ENCODE measurements at places on chromosomes 5 and 9.

DNA sequence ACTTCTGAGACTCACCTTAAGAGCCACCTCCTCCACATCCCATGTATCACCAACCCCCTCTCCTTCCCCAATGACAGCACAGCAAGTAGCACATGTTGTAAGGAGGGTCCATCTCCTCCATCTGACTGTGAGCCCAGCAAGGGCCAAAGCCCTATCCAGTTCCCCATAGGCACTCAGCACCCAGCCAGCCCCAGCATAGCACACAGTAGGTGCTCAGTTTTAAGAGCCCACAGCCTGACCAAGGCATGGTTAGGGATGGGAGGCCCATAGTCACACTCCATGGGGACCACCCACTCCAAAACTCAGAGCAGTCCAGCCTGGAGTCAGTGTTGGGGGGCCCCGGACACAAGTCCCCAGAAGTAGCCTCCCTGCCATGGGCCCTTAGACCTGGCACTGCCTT, 205.7 kb downstream of the CDK5RAP2 start:
- DNase-seq, result no peak

- DNase-seq, result no peak
These were observed 1.6 kb upstream of the SETX start for GRCh38 chr9:132356324-132356924.

DNA sequence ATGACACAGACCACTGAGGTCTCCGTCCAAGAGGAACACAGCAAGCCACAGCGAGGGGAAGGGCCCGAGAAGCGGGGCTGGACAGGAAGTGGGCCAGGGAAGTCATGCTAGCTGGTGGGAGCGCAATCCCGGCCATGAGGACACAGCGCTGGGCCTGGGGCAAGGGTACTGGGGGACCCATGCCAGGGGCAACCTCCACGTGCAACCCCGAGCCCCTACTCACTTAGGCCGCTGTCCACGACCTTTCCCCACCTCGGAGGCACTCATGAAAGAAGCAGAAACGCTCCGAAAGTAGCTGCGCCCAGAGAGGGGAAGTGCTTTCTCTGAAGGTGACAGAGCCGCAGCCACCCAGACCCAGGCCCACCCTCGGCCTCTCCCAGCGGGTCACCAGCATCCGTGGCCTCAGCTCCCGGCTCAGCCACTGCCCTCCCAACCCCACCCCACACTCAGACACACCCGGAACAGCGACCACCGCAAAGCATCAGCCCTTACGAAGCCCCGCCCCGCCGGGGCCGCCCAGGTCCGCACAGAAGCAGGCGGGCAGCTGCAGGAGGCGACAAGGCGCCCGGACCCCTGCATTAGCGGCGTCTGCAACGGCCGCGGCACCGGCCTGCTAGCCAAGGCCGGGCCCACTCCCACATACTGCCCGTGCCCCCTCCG, 782 bp downstream of the BICD2 start:
- peak; percentile 34 for DNase-seq

DNA sequence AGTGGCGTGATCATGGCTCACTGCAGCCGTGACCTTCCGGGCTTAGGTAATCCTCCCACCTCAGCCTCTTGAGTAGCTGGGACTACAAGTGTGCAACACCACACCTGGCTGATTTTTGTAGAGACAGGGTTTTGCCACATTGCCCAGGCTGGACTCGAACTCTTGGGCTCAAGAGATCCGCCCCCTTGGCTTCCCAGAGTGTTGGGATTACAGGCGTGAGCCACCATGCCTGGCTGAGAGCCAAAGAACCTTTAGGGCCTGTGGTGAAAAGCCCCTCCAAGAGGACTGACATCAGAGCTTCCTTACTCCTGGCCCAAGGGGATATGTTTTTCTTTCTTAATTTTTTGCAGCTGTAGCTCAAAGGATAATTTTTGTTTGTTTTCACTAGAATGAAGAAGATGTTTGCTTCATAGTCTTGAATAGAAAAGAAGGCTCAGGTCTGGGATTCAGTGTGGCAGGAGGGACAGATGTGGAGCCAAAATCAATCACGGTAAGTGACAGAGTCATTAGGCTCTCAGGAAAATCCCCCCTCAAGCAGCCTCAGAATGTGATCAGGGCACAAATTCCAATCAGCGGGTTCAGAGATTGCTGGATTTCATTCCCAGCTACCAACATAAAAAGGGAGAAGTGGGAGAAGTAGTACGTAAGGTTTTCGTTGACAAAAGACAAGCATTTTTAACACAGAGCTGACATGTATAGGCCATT, 77.1 kb downstream of the GOLPH3 start:
- no peak for DNase-seq

DNA sequence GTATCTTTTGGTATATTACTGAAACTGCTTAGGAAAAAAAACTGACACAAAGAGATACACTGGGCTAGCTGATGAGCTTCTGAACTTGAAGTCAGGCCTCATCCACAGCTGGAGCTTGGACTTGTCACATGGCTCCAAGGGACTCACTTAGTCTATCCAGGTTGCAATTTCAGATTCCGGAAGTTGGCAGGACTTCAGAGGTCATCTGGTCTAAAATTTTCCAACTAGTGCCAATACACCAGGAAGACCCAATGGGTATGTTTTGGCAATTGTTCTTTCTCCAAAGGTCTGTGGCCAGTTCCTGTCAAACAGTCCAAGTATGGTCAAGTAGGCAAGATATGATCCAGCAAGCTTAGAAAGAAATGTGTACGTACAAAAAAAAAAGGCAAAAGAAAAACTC, 36.7 kb downstream of the MRPS27 start:
- no peak for DNase-seq

DNA sequence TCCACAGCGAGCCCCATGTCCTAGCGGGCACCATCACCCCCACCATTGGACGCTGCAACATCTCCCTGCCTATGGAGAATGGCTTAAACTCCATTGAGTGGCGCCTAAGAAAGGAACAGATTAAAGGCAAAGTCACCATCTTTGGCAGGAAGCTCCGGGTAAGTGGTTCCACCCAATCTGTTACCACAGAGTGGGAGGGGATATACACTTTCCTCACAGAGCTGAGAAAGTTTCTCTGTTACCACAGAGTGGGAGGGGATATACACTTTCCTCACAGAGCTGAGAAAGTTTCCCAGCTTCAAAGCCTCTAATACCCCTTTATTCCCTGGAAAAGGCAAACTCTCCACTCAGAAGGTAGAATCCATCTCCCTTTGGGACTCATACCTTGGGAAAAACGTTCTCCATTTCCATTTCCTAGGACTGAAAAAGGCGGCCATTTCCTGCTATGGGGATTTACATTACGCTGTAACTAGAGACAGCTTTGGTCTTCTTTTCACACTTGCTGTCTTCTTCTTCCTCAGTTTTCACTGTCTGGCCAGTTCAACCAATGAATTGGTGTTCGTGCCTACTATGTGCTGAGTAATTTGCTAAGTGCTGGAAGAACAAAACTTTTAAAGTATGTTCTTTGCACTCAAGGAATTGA, 63.4 kb upstream of the WWC1 start:
- DNase-seq, result peak; percentile 31
